ENCODE measurements at places on chromosomes 5 and 9.

GRCh38 chr9:95773053-95773418 is 102.5 kb upstream of the ERCC6L2 start:
- no peak for DNase-seq

DNA sequence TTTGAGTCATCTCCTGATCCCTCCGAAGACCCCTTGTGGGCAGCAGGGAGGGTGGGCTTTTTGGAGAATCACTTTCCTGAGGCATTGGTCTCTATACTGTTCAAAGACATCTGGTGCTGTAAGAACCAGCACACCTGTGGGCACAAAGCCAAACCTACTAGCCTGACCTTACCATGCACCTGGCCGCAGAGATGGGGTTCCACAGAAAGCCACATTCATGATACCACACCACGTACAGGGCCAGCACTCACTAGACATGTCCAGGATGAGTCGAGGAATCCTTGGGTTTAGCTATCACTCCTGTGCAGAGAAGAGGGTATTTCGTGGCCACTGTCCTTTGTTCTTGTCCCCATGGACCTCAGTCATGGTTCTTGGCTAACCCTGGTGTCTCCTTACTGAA is 203.4 kb downstream of the CACNA1B start:
- no peak for DNase-seq

DNA sequence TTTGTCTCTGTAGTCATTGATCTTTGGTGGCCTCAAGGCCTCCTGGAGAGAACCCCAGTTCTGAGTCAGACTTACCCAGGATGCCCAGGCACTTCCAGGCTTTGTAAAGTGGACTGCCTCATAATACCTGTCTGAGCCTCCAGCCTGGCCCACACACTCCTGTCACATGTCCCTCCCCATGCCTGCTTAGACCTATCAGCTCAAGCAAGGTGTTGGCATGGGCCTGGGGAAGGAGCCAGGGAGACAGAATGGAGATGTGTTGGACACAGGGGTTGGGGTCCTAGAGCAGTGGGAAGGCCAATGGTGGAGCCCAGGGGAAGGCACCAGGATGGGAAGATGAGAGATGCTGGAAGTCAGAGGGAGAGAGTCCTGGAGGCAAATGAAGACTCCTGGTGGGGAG is 136.2 kb downstream of the CFAP90 start:
- no peak for DNase-seq

DNA sequence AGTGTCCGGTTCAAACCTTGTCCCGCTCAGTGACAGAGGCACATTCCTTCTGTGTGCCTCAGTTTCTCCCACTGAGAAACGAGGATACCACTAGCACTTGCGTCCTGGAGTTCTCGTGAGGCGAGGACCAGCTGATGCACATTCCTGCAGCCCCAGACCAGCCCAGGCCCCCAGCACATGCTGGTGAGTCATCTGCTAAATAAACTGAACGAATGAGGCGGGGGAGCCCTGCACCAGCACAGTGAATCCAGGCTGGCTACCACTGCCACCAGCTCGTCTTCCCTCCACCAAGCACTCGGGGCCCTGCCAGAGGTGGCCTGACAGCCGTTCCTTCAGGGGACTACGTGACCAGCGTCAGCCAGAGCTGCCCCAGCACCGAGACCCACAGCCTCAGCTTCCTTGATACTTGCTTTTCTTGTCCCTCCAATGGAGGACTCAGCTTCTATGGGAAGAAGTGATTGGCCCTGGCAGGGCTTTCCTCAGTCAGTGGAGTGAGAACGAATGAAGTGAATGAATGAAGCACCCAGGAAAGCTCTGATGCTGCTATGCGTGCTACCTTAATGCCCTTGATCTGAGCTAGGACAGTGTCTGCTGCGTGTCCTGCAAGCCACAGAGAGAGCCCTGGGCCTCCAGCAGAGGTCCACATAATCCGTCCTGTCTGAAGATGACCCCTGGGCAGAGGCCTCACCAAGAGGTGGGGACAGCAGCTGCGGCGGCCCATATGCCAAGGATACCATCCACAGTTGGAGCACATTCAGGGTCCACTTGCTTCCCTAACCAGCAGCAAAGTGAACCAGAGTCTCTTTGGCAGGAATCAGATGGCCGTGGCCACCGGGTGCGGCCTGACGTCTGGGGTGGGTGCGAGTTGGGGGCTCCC is 13.5 kb upstream of the BARX1 start:
- DNase-seq, result no peak

DNA sequence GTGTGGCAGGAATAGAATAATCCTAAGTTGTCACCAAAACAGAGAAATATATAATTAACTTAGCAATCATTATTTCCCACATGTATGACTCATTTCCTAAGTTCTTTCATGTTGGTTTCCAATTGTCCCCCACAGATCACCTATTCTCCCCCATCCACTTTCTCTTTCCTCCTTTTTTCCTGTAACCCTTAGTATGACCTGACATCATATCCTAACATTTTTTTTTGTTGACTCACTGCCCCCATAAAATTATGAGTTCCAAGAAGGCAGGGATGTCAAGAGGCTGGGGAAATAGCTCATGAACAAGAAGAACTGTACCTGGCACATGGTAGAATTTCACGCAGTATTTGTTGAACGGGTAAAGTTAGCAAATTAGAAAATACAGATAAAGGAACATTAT is 186.7 kb downstream of the DCP2 start:
- DNase-seq, result no peak

GRCh38 chr9:74554751-74555419 is 57.8 kb downstream of the RORB start:
- no peak for DNase-seq

- DNase-seq, result no peak
Measured at GRCh38 chr9:96203867-96204501, 98.0 kb downstream of the HSD17B3 start.

DNA sequence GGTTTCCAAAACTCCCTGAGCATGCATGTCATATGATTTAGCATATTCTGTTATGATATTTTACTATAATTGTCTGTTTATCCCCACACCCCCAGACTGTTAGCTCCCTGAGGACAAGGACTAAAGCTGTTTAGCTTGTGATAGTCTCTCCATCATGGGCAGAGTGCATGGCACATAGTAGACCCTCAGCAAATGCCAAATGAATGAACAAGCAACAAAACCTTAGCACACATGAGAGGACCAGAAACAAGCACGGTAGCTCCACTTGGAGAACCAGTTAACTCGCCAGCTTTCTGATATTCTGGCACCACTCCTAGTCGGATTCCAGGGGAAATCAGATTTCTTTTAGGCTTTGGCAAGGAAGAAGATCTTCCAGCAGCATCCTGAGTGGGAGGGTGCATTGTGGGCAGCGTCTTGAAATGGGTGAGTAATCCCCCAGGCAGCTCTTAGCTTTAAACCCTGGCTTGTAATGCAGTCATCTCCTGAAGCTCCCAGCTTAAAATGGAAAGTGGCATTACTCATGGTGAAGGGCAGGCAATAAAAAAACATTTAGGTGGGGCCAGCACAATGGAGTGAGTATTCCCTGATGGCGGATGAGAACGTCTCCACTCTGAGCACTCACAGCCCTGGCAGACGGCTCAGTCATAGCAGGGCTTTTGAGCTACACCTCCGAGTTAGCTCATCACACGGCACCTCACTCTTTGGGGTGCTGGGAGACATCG is 41.1 kb downstream of the FGF1 start:
- DNase-seq, result no peak

DNA sequence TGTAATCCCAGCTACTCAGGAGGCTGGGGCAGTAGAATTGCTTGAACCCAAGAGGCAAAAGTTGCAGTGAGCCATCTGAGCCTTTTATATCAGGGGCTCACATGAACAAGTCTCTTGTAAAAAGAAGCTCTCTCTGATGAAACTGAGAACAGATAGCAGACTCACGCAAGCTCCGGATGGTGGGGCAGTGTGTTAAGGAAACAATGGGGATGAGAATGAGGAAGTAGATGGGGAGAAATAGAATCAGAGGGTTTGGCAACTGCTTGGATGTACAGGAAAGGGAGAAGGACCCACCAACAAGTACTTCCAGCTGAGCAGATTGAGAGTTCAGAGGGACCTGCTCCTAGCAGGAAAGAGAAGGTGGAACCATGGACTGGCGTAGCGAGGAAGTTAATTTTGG is 18.6 kb downstream of the TMEM252 start:
- DNase-seq, result no peak

DNA sequence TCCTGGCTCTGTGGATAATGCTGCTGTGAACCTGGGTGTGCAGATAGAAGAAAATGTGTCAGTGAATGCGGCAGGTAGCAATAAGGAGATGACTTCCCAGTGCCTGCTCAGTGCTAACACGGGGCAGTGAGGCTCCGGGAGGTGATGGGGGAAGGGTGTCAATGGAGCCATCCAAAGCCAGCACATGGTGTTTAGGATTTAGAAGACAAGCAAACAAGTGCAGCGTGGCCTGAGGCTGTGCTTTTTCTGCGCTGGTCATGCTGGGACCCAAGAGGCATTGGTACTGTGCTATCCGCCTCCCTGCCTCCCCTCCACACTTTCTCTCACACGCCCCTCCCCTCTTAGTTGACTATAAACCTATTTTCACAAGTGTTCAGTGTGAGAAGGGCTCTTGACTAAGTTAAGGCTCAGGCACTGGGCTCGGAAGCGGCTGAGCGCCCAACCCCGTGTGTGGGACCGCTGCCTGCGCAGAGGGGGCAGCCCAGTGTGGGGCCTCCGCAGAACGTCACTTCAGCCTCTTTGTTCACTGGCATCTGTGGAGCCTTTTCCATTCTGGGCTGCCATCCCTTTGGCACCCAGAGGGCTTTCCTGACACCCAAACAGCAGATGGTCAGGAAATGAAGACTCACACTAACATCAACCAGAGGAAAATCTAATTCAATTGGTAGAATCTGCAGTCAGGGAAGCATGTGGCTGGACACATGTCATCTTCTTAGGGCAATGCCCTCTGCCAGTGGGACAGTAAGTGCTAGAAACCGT is 21.8 kb upstream of the NINJ1 start:
- DNase-seq, result no peak

DNA sequence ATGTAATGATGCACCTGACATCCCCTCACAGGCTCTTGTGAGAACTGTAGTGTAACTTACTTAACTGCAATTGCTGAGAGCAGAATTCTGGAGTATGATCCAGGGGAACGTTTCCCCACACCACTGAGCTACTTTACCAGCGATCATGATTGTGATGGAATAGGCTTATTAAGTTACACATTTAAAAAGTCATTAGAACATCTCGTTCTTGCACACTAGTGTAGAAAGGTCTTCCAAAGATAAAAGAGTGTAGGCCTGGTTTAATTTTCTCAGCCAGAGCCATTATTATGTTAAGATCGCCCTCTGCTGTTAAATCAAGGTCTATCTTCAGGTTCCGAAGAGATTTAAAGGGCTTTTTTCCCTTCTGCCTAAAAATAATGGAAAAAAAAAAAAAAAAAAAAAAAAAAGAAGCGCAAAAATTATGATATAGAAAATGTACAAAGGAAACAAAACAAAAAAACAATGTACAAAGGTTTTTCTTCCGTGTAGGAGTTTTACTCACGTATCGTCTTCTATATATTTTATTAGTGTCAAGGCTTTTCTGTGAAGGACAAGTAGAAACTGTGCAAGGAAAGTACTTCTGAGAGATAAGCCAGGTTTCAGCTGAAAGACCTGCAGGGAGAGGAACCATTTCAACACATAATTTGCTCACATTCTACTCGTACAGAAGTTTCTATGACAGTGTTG is 18.6 kb upstream of the MOB3B start:
- no peak for DNase-seq

DNA sequence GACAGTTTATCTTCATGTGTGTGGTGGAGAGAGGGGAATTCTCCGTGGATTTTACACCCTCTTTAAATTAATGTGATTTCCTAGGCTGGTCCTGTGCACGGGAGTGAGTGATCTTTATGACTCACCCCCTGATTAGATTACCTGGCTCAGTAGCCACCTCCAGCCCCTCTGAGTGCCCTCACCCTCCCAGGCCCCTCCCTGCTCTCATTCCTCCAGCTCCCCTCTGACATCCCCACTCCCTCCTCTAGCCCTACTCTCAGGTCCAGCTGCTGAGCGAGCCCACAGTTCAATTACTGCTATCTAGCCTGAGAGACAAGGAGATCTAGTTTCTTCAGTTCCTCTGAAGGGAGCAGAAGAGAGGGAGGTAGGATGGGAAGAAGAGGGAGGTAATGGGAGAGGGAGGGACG is 61.8 kb upstream of the ARAP3 start:
- DNase-seq, result no peak

GRCh38 chr5:852018-852417 is 1.2 kb upstream of the ZDHHC11 start:
- no peak for DNase-seq

DNA sequence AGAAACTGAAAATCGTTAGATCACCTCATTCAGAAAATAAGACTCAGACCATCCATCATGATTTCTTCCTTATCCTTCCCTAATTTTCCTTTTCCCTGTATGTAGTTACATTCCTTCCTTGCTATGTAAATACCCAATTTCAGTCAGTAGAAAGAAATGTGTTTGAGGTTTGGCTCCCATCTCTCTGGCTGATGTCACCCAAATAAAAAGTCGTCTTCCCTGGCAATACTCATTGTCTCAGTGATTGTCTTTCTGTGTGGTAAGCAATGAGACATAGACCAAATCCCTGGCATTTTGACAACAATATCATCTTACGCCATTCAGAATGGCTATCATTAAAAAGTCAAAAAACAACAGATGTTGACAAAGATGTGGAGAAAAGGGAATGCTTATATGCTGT is 303.9 kb upstream of the EDIL3 start:
- DNase-seq, result no peak

- DNase-seq, result no peak
Measured at GRCh38 chr5:87278590-87279100, 11.0 kb downstream of the RASA1 start.

DNA sequence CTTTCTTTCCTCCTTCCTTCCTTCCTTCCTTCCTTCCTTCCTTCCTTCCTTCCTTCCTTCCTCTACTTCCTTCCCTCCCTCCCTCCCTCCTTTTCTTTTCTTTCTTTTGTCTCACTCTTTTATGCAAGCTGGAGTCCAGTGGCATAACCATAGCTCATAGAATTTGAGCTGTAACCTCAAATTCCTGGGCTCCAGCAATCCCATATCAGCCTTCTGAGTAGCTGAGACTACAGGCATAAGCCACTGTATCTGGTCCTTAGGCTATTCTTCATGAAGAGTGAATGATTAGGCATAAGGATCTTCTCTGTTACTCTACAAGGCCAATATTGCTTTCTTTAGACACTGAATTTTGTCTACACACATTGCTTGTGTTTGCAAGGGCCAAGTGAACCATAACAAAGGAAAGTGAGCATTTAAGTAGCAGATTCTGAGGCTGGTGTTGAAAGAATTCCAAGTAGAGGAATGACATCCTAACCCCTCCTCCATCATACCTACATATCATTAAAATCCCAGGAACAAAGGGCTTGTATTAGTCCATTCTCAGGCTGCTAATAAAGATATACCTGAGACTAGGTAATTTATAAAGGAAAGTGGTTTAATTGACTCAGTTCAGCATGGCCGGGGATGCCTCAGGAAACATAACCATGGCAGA is 293.2 kb downstream of the HCN1 start:
- DNase-seq, result no peak

GRCh38 chr5:179385914-179386313 is 40.7 kb upstream of the ADAMTS2 start:
- no peak for DNase-seq

GRCh38 chr5:179300581-179301180 is 44.6 kb downstream of the ADAMTS2 start:
- no peak for DNase-seq

DNA sequence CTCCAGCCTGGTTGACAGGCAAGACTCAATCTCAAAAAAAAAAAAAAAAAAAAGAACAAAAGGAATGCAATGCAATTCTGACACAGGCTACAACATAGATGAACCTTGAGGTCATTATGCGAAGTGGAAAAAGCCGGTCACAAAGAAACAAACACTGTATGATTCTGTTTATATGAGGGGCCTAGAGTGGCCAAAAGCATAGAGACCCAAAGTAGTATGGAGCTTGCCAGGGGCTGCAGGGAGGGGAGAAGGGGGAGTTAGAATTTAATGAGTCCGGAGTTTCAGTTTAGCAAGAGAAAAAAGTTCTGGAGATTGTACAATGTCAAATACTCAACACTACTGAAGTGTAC is 33.2 kb upstream of the ASS1 start:
- no peak for DNase-seq

Data from activated naive CD4-positive, alpha-beta T cell treated with anti-CD3 and anti-CD28 coated beads, Interleukin-2, amount 10 ng/mL, durations not matched to agents 7 days and 5 days (primary cell).